Stimulated activated CD4-positive, alpha-beta T cell treated with anti-CD3 and anti-CD28 coated beads, Interleukin-4, amount 100 ng/mL, for 24 hours (primary cell): ENCODE measurements at places on chromosomes 16 and 17.

GRCh38 chr17:9855036-9855435 is 29.3 kb downstream of the GLP2R start:
- DNase-seq, result no peak

DNA sequence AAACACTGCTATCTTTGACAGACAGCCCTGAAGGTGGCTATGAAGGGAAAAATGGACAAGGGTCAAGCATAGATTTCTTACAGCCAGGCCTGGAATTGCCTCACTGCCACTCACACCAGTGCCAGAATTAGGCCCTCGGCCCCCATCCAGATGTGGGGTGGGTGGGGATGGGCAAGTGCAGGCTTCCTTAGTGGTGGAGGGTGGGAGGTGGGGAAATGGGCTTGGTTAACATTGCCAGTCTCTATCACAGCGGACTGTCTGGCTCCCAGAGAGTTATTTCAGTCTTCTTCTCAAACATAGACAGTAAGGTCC is 24.9 kb downstream of the B9D1 start:
- DNase-seq, result no peak

- DNase-seq, result peak; percentile 55
Observed at GRCh38 chr17:27807567-27808470, 7.5 kb upstream of the NOS2 start.

DNA sequence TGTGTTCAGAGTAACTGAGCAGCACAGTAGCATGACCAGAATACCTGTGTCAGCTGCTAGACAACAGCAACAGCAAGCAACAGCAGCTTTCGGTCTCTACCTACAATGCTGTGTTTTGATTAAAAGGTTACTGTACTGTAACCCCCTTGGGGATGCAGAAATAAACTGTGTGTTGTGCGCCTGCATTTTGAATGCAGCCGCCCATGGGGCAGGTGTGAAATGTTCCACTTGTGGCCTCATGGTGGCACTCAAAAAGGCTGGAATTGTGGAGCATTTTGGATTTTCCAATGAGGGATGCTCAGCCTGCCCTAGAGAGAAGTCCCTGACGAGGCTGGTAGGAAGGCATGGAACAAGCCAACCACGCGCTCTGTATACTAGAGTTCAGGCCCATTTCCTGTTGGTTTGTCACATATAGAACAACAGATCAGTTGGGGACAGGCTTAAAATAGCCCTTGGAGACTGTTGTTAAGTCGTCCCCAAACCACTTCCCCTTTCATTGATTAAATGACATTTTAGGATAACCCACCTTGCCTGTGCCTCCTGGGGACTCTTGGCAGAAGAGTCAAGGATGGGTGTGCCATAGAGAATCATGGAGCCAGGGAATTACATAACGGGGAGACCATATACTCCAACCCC is 27.1 kb downstream of the SCPEP1 start:
- no peak for DNase-seq

- DNase-seq, result no peak
Observed at GRCh38 chr17:50145532-50146229, 4.8 kb downstream of the PPP1R9B start.

DNA sequence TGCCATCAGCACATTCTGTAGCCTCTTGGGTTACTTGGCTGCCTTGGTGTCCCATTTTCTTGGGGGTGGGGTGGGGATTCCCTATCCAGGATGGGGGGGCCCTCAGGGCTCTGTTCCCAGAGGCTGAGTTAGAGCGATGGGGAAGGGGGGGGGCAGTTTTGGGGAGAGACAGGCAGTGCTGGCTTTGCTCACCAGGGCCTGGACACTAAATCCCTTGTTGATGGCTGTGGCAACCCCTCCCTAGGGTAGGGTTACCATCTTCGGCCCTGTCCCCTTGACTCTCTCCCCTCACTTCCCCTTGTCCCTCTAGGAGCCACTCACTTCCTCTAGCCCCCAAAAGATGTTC is 660 bp upstream of the ATP2A1 start:
- DNase-seq, result no peak

DNA sequence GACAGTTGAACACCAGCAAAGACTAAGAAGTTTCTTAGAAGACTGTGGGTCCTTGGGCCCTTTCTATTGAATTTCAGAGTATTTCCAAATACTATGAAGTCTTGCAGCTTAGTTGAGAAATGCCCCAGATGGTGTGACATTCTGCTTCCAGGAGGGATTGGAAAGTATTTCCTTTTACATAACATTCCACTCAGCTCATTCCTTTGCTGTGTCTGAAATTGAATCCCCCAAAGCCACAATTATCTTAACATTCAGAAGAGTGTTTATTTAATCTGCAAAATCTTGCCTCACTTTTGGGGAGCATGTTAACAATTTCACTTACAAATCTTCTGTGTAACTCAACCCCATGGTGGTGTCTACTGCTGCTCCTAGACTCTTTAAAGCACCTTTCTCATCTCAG is 307.7 kb downstream of the WWOX start:
- no peak for DNase-seq

- no peak for DNase-seq
Observed at GRCh38 chr17:5344914-5345313, 62.8 kb downstream of the RABEP1 start.

- DNase-seq, result no peak
Observed at GRCh38 chr17:44903012-44903685, 3.9 kb upstream of the EFTUD2 start.

GRCh38 chr16:30068750-30069610 is 3.4 kb downstream of the ALDOA start:
- DNase-seq, result peak; percentile 58

DNA sequence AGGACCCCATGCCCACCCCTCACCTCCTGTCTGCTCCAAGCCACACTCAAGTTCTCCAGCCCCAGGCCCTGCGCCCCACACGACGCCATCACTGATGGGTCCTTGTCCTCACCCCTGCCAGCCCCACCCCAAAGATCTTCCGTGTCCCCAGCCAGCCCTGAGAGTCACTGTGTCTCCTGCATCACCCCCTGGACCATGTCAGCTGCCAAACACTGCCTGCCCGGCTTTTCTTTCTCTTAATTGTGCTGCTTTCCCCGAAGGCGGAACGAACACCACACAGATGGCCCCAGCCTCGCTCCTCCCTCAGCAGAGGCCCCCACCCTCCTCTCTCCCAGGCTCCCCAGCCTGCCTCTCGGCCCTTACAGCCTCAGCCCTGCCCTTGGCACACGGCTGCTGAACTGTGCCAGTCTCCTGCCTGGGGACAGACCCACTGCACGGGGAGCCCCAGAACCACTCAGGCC is 4.8 kb upstream of the GAA start:
- DNase-seq, result no peak

- DNase-seq, result no peak
Observed at GRCh38 chr16:65919986-65920376, 446.5 kb upstream of the CDH5 start.
